ENCODE measurements at places on chromosomes 12 and 14.

DNA sequence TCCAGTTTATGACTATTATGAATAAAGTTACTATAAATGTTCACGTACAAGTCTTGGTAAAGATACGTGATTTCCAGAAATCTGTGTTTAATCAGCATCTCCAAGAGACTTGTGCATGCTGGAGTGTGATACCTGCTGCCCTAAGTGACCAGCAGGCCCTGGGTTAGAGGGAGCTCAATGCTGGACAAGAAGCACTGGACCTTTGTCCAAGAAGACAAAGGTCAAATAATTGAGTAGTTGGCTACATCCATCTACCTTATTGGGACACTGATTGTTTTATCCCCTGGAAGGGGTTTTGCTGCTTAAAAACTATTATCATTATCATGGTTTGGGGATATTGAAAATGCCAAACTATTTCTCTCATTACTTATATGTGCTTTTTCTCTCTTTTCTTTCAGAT is 37.0 kb upstream of the CHST11 start:
- no peak for DNase-seq

GRCh38 chr14:83172363-83172762 is 1638.7 kb upstream of the SEL1L start:
- DNase-seq: no peak

DNA sequence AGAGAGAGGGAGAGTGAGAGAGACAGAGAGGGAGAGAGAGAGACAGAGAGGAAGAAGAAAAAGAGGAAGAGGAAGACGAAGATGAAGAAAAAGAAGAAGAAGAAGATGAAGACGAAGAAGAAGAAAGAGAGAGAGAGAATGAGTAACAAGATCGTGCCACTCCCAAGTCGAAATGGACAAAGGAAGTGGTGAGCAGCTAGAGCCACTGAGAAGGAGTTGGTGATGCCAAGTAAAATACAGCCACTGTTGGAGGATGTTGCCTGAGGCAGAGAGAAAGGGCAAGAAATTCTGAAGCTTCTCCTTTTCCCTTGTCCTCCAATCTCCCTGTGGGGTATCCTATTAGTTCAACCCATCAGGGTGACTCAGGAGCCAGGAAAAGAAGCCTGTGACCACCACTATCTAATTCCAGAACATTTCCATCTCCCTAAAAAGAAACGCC is 12.5 kb upstream of the ANAPC5 start:
- DNase-seq: no peak

- peak; percentile 40 for DNase-seq
Measured at GRCh38 chr12:132469423-132469822, 20.5 kb upstream of the FBRSL1 start.

DNA sequence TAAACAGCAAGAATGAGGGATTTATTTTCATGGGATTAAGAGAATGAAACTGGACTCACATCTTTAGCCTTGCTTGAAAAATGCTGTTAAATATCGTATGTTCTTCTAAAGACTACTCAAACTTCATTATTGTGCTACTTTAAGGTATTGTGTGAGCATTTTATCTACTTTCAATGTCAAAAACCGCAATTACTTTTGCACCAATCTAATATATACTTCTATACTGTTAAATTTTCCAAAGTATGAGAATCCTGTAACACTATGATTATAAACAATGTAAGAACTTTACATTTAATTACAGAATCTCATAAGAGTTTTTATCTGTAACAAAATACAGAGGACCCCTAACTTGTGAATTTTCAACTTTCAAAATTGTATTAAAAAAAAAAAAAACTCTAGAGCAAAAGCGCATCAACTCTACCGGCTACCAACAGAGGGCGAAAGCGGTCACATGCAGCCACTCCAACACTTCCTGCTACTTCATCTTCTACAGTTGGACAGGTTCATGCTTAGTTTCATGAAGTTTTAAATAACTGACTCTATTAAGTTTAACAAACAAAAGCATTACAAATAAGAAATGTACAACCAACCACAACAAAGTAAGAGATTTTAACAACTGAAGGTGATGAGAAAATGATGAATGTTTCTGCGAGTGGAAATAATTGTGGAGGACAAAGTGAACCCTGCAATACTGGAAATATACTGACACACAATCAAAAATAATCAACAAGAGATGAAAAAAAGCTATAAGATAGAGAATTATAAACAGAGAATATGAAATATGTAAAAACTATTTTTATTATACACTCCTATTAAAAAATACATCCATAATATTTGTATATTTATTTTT is 210.9 kb downstream of the MED13L start:
- DNase-seq: peak; percentile 66

GRCh38 chr12:14618983-14619382 is 51.3 kb upstream of the PLBD1 start:
- peak; percentile 19 for DNase-seq

GRCh38 chr12:75850721-75851462 is 180.7 kb downstream of the PHLDA1 start:
- peak; percentile 76 for DNase-seq

DNA sequence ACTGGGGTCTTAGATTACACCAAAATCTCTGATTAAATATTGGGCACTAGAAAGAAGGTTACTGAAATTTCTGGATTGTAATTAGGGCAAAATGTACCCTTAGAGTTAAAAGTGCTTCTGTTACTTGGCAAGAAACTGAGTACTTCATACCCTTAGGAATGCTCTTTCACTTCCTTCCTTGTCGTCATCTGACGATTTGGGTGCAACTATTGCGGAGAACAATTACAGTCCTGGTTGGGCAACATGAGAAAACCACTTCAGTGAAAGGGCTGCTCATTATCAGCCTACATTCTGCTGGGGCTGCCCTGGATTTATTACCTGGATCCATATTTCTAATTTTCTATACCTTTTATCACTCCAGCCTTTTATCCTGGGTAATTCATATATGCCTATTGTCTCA is 348.5 kb upstream of the MDGA2 start:
- DNase-seq: no peak

DNA sequence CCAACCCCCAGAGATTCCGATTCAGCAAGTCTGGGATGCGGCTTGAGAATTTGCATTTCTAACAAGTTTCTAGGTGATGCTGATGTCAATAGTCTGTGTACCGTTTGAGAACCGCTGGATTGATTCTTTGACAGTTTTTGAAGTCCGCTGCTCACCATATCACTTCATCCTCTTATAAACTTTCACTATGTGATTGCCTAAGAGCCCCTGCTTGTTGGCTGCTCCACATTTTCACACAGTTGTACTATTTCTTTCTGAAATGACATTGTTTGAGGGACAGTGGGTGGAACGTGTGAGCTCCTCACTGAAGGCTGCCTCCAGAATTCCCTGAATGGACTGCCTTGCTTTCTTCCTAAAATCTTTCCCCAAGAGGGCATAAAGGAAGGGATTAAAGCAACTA is 7.7 kb downstream of the C3AR1 start:
- no peak for DNase-seq

DNA sequence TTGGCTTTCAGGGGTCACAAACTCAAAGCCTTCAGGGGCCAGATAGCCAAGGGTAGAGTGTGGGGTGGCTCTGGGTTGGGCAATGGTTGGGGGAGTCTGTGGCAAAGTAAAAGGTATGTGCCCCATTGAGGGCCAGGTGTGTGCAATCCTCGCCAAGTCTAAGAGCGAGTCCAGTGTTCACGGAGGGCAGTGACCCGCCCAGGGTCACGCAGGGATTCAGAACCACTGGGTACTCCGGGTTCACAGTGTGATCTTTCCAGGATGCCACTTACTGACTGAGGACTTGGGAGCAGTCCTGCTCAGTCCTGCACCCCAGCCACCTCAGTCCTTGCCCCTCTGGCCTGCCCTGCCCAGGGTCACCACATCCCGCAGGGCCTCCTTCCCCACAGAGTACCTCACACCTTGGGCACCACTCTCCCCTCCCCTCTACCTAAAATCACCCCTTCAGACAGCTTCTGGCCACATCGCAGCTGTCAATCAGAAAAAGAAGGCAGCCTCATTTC is 15.7 kb downstream of the ZDHHC22 start:
- no peak for DNase-seq

DNA sequence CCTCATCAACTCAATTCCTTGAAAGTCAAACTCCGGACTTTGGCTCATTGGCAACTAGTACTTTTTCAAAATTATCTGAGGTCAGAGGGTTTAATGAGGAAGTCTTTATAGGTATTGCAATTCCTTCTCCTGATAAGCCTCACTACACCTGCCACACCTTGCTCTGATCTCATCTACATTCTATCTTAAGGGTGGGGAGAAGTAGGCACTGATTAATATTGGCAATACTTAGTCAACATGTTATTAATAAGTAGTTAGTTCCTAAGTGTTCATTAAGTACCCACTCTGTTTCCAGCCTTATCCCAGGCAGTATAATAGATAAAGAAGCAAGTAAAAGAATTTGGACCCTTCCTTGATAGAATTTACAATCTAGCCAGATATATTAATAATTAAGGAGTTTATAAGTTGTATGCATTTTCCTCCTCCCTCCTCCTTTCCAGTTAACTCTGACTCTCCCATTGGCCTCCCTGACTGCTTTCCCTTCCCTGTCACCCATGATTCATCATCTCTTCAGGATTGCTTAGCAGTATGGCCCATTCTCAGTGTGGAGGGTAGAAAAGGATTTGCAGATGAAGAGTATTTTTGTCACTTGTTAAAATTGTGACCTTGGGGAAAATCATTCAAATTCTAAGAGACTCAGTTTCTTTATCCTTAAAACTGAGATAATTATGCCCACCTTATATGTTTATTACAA is 231.0 kb upstream of the ATP2B1 start:
- DNase-seq: no peak

DNA sequence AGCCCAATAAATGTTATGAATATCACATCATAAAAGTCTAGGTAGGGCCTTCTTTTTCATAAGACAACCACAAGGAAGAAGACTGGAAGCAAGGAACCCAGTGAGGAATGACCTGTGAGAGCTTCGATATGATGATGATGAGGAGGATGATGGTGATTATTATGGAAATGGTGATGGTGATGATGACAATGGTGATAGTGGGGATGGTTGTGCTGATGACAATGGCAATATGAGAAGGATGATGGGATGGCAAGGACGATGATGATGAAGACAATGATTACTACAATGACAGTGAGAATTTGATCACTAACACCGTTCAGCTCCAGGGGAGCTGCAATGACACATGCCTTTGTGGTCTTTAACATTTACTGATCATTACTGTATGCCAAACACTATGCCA is 7.7 kb upstream of the CKAP4 start:
- no peak for DNase-seq

DNA sequence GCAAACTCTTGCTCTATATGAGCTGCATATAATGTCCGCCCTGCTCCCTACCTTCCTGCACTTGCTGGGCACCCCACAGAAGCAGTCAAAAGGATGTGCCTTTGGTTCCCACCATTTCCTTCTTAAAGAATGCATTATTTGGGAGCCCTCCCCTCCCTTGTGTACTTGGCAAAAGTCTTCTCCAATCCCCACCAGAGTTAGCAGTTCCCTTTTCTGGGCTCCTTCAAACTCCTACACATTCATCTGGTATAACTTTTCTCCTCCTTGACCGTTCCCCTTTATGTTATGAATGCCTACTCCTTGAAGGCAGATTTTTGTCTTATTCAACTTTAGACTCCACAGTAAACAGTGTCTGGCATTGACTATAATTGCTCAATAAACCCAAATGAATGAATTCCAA is 27.8 kb downstream of the AREL1 start:
- peak; percentile 52 for DNase-seq

GRCh38 chr14:54676812-54677708 is 110.1 kb downstream of the SAMD4A start:
- peak; percentile 68 for DNase-seq

DNA sequence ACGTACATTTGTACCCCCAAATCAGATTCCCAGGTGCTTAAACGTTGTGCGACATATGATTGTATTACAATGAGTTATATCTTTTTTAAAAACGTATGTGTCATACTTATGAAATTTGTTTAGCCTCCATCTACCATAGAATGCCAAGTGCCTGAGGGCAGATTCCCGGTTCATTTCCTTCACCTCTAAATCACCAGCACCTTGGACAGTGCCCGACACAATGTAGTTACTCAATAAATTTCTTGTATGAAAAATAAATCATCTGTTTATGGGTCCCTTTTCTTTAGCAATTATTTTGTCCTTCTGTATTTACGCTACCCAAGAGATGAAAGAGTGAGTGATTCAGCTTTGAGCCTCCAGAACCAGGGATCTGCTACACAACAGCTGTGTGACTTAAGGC is 157.4 kb downstream of the TBX5 start:
- no peak for DNase-seq

GRCh38 chr14:102678394-102678793 is 85.9 kb downstream of the RCOR1 start:
- no peak for DNase-seq

DNA sequence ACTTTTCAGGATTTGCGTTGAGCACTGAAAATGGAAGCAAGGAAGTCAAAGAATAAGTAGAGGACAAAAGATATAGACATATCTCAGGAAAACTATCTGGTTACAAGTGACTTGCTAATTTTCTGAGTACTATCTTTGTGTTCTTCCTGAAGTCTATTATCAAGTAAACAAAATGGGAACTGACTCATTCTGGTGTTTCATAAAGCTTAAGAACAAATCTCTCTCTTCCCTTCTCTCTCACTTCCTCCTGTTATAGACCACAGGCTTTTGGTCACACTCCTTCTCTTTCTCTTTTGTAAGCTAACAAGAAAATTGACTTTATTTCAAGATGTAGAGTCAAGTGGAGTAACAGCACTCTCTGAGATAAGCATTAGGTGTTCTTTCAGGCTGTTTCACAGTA is 406.6 kb upstream of the SYT1 start:
- peak; percentile 27 for DNase-seq

- DNase-seq: no peak
Measured at GRCh38 chr12:16329594-16329993, 17.9 kb upstream of the MGST1 start.

- DNase-seq: peak; percentile 76
Measured at GRCh38 chr12:1429980-1430379, 164.4 kb downstream of the FBXL14 start.

DNA sequence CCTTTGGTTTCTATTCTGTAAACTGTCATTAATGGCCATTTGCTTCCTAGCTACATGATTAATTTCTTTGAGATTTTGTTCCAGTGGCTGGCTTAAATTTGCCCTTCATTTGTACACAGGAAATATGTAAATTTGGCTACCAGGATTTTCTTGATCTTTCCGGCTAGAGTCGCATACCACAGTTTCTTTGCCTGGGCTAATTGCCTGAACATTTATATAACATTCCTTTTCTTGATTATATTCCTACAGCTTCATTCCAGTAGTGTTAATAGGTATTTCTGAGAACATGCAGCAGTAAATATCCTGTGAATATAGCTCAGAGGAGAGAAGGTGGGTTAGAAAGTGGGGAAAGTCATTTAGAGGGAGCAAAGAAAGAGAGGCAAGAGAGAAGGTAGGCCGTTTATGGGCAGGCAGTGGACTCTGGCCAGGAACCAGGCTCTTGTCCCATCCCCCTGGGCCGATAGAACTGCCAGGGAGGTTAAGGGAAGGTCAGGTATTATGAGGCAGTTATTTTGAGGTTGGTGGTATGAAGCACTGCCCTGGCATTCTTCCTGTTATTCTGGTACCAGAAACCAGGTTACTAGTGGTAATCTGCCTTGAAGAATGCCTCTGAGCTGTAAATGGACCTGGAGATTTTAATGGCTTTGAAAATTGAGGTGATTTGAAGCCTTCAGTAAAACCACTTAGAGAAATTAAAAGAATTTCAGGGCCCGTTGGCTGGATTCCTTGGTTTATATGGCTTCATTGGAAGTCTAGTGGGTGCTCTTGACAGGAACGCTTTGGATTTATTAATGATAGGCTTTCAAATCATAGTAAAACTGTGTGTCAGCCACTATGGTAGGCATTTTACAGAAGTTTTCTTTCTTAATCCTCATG is 4.4 kb downstream of the RNF10 start:
- no peak for DNase-seq

- DNase-seq: no peak
Measured at GRCh38 chr12:132033627-132034026, 83.9 kb downstream of the EP400 start.
